NCI-H187 (cell line): ENCODE measurements at places on chromosomes 5 and 9.

DNA sequence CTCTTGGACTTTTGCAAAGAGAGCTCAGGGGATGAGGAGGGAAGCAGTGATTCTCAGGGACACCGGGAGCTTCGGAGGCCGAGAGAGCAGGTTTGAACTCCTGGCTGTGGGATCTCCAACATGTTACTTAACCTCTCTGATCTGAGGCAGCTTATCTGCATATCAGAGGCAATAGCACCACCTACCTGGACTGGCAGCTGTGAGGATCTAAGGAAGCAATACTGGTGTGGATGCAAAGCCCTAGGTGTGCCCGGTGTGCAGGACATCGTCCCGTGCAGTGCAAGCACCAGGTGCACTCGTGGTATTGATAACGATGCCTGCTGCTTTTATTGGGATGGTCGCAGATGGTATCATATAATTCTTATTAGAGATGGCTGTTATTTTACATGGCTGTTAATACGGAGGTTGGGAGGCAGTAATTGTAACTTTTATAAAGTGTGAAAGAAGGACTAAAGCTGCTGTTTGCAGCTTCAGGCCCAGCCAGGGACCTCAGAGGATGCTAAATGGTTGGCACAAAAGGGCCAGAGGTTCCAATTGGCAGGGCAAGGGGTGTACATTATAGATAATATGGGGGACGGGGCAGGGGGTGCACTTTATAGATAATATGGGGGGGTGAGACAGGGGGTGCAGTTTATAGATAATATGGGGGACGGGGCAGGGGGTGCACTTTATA lies 14.9 kb downstream of the COL5A1 start:
- no peak for DNase-seq

DNA sequence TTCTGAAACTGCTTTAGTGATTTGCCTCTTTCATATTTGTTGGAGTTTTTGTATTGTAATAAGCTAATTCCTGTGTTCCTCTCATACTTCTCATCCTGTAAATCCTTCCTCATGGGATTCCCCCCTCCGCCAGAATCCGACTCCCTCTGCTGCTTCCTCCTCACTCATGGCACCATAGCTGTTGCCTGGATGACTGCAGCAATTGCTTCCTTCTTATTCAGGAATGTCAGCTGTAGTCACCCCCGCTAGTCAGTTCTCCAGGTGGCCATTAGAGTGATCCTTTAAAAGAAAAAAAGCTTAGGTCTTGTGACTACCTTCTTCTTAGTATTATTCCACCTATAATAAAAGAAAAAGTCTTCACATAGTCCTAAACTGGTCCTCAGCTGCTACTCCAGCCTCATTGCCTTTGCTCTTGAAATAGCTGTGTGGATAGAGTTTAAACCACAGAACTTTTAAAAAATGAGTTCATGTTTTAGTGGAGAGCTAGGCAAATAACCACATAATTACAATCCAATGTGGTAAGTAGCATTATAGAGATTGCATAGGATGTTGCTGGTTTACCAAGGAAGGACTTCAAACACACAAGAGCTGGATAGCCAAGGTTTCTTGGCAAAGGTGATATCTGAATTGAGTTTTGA lies 227.3 kb downstream of the KDM4C start:
- DNase-seq, result no peak

DNA sequence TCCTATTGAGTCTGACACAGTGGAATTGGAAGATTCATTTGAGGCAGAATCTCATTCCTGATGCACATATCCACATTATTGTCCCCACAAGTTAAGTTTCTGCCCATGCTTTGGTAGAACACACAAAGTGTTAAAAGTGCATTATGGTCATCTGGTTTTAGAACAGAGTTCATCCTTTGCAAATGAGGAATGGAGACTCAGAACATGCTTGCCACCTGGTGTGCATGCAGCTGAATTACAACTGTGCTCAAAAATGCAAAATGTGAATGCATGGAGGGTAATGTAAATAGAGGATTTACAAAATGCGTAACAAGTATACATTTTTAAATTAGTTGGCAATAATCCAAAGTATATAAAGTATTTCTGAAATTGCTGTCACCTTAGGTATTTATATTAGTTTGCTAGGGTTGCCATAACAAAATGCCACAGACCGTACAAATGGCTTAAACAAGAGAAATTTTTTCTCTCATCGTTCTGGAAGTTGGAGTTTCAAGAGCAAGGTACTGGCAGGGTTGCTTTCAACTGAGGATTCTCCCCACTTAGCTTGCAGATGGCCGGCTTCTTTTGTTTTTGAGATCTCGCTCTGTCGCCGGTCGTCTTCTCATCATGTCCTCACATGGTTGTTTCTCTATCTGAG lies 671.1 kb downstream of the TAF11L14 start:
- no peak for DNase-seq

DNA sequence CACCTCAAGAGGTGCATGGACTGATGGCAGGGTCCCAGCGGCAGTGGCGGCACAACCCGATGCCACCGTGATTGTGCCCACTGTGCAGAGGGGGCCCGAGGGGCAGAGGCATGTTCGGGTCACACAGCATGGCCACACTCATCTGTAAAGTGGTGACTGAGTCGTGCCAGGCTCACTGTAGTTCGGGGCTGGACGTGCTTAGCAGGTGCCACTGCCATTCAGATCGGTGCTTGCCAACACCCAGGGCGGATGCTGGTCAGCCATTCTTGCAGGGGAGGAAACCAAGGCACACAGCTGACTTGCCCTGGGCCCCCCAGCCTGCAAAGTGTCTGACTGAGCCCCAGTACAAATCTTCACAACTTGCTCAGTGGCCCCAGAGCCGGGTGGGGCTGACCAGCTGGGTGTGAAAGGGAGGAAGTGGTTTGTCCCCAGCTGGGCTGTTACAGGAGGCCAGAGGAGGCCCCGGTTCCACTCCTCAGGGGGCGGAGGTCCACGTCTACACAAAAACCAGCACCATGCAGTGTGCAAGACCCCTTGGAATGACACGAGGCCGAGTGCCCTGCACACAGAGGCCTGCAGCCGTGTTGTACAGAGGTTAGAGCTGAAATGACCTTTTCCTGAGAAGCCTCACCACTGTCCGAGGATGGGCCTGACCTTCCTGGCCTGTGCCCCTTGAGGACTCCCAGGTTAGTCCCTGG lies 17.9 kb downstream of the FGD3 start:
- no peak for DNase-seq
